Inflammatory macrophage (primary cell): ENCODE measurements at places on chromosomes 11 and 22.
A peak's percentile ranks its signal among the peaks of the same experiment; 100 is the strongest.

DNA sequence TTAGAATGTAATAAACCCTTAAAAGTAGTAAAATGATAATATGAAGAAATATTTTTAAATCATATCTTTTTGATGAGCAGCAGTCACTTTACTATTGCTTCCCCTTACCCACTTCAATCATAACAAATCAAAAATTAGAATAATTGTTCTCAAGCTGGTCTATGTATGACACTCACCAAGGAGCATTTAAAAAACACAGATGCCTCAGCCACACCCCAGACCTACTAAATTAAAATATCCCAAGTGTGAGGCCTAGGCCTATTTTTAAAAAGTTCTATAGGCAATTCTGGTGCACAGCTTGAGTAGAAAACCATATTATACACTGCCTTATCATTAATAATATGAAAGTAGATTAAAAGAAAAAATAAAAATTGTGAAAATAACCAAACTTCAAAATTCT, 15.2 kb downstream of the KIF18A start:
- no peak for DNase-seq

DNA sequence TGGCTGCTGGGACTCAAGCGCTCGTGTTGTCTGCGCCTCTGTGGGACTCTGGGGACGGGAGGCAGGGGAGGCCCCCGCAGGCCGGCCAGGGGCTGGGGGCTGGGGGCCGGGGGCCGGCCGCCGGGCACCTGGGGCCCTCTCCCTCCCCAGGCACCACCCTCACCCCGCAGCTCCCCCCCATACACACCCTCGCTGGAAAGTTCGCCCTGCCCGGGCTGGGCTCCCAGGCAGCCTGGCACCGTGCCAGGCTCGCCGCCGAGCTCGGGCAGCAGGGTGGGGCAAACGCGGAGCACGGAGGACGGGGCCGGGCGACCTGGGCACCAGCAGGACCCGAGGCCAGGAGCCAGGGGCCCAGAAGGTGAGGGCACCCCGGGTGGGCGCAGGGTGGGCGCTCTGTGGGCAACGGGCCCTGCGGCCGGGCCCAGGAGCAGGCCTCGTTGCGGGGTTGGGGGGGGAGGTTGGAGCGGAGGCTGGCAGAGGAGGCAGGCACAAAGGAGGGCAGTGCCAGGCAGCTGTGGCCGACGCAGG, 76.7 kb upstream of the WNT7B start:
- DNase-seq: peak; percentile 50

GRCh38 chr22:49740242-49740641, 87.4 kb downstream of the BRD1 start:
- no peak for DNase-seq

DNA sequence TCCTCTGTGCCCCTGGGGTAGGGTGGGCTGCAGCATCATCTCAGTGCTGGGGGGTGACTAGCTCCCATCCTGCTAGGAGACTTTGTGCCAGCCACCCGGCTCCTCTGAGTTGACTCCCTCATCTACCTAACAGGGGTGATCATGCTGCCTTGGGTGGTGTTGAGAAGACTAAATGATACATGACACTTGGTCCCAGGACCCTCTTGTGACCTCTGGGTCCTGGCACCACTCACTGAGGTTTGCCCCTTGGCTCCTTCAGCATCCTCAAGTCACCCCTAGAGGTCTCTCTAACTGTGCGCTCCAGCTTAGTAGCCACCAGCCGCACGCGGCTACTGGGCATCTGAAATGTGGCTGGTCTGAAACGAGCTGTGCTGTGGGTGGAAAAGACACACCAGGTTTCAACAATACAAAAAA, 72.1 kb downstream of the LRRC32 start:
- DNase-seq: peak; percentile 72

DNA sequence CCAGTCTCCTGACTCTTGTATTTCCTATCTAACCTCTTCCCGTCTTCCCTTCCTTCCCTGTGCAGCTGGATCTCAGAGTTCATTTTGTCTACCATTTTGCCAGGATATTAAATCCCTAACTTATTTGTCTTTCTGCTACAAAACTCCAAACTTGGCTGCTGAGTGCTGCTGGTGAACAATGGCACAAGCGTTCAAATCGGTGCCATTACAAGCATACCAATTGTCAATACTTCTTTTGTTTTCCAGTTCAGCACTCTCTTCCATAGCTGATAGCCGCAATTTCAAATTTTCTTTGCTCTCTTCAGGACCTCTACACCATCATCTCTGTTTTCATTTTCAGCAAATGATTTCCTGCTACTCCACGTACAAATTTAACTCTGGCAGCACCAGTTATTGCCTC, 13.4 kb downstream of the IL18 start:
- DNase-seq: no peak

GRCh38 chr11:1728931-1729691, 21.3 kb downstream of the IFITM10 start:
- no peak for DNase-seq

DNA sequence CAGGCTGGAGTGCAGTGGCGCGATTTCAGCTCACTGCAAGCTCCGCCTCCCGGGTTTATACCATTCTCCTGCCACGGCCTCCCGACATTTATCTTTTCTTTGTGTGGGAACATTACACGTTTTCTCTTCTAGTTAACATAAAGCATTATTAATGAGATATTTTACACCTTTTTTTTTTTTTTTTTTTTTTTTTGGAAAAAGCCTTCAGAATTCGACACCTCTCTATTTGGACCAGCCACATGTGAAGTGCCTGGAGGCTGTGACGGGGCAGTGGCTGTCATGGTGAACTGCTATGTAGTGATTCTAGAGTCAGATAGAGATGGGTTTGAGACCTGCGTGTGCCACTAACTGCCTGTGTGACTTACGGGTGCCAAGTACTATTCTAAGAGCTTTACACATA, 64.3 kb downstream of the SMIM38 start:
- DNase-seq: no peak

- no peak for DNase-seq
Observed at GRCh38 chr11:64759131-64759721, 548 bp downstream of the PYGM start.

DNA sequence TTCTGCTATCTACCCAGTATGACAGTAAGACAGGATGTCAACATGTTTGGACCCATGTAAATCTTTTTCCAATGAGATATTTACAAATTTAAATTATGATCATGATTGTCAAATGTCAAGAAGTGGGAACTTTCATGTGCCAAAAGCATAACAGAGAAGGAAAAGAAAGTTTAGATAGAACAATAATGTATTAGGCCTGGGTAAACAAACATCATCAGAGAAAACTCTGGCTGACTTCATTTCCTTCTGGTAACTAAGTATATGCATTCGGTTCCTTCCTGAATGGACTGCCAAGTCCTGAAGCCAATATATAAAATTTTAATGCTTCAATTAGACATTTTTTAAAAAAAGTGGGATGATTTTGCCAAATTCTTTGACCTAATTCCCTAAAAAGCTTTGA, 16.5 kb downstream of the RNF141 start:
- no peak for DNase-seq

GRCh38 chr11:44993971-44994704, 43.5 kb upstream of the TP53I11 start:
- DNase-seq: no peak

GRCh38 chr22:19750507-19751490, 9.8 kb upstream of the TBX1 start:
- DNase-seq: no peak

GRCh38 chr11:105878510-105878909, 143.5 kb downstream of the MSANTD4 start:
- DNase-seq: no peak

DNA sequence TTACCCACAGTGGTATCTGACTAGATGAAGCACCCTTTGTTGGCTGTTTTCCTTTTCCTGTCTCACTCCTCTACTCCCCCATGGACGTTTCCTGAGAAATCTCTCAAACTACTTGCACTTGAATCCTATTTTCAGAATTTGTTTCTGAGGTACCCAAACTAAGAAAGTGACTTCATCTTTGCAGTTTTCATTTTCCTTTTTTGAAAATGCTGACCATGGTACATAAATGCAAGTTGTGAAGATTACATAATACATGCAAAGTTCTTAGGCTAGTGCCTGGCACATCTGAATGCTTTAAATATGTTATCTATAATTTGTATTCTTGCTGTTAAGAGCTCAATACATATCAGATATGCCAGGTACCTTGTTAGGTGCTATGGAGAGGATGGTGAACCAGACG, 644.7 kb upstream of the TENM4 start:
- DNase-seq: no peak

DNA sequence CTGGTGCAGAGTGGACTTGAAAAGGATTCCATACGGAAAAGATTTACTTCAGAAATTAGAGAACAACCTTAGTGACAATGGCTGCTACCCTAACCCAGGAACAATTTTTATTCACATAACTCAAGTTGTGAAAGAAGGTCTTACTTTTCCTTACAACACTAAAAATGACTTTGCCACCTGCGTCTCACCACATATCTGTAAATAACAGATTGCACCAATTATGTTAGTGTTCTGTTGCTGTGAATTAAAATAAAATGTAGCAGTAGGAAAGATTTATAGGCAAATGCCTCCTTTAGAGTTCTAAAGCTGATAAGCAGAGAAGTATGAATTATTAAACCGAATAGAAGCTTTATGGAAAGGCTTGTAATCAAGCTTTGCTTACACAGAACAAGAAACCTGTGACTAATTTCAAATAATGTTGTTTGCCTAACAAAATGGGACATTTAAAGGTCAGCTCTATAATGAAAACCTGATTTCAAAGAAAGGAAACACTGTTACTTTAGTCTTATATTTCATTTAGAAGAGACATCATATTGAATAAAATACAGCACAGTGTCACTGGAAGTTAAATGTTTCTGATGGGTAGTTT, 2237.8 kb downstream of the LRRC4C start:
- DNase-seq: no peak

DNA sequence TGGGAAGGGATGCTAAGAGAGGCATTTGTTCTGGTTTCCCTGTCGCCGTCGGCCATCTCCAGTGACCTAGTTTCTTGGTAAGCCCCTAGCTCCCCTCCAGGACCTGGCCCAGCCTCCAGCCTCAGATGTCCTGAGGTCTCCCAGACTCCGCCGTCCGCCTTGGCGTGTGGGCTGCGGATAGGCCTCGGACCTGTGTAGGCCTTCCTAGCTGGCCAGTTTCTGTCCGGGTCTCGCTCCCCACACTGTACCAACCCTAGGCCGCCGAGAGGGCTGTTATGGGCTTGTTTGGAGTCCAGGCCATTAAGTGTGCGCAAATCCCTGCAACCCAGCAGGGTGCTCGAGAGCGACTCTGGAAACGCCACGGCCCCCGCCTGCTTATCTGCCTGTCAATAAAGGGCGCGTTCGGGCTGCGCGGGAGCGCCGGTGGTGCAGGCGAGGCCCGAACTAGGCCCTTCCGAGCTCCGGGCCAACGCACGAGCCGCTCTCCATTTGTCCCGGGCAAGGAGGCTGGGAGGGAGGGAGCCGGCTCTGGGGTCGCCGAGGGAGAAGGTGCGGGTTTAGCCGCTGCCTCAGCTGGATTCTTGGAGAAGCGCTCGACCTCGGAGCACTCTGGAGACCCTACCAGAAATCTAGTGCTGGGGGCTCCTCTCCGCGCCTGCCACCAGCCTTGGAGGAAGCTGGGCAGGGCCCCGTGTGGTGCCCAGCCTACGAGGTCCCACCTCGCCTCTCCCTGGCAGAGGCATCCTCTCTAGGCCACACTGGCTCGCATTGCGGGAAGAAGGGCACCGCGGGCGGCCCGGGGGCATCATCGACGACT, 8.7 kb upstream of the PAX6 start:
- DNase-seq: no peak

DNA sequence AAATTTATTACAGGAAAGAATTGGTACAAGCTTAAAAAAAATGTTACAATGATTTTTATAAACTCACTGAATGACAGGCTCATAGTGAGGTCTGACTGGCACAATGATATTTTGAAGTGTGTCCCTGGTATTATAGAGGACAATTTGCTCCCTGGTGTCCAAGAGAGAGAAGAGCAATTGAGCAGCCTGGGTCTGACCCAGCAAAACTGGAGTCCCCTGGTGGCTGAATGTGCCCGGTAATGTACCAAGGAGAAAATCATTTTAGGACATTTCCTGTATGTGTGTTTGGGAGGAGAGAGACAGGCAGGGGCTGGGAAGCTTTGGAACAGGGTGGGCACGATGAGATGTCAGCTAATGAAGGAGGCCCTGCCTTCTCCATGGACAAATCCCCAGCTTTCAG, 125.3 kb downstream of the APOL5 start:
- peak; percentile 32 for DNase-seq

DNA sequence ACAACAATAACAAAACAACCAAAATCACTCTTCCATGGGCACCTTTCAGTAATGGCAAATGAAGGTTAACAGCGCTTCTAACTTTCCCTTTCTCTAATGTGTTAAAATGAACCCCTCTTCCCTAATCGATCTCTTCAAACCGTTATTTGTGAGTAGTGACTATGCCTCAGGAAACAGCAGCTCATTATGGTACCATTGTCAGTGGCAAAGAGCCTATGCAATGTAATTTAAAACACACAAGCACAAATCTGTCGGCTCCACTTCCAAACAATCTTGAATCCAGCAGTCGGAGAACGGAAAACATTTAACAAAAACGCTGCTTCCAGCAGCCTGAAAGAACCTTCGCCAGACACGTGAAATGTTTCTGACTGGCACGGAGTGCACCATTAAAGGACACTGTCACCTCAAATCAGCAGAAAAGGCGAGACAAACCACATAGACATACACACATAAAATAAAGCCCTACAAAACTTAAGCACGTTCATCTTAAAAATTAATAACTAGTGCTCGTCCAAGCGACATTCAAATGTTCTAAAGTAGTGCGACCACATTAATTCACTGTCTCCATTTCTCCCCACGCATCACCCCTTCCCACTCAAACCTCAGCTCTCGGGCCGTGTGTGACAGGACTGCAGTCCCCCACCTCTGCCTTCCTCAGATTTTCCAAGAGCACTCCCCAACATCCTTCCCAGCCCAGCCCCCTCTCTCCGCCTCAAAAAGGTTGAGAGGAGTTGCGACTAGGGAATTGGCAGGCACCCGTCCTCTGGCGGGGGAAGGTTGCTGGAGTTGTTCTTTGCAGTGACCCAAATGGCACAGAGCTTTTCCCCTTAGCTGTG, 748 bp downstream of the RAB30 start:
- no peak for DNase-seq

DNA sequence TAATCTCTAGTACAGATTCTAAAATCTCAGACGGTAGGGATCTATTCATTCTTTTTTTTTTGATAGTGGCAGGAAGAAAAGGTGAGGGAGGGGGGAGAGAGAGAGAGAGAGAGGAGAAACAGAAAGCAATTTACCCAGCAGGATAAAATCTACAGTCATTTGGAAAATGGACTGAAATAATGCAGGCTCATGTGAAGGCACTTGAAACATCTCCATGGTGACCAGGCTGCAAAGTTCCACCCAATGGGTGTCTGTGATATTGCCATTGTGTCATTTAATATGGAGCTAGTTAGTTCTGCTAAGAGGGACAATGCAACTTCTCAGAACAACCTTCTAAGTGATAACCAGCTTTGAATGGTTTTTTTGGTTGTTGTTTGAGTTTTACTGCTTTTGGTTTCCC, 165.2 kb upstream of the RAG2 start:
- DNase-seq: no peak
